Renal cortex interstitium (tissue), 15 donors: ENCODE measurements at places on chromosomes 4 and X. TPM values are rescaled to one million over a fixed set of nuclear protein-coding genes. Genes with fewer than 3 reads are reported as not detected.
A peak's percentile ranks its signal among the peaks of the same experiment; 100 is the strongest.

- no peak for DNase-seq
These were observed 244.1 kb upstream of the EDNRA start for GRCh38 chr4:147236806-147237205.

DNA sequence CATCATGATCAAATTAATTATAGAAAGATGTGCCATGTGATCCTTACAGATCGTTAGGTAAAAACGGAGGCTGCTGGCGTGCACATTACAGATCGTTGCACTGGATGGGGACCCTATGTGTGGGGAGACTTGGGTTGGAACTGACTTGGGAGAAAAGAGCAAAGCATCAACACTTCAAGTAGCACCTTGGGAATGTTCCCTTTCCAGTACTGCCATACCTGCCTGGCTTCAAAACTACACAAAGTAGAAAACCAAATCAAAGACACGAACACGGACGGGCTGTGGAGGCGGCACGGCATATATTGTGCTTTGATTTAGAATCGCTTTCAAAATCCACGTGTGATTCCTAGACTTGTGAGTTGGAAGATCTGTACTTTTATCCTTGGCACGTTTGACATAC, 898 bp downstream of the CMC4 start:
- DNase-seq: no peak

GRCh38 chr4:137559801-137560200, 27.5 kb upstream of the PCDH18 start:
- DNase-seq: no peak

Gene BRS3
- polyA plus RNA-seq: 0.07 TPM

GRCh38 chr4:144647095-144647561, 1.2 kb downstream of the HHIP start:
- DNase-seq: no peak

DNA sequence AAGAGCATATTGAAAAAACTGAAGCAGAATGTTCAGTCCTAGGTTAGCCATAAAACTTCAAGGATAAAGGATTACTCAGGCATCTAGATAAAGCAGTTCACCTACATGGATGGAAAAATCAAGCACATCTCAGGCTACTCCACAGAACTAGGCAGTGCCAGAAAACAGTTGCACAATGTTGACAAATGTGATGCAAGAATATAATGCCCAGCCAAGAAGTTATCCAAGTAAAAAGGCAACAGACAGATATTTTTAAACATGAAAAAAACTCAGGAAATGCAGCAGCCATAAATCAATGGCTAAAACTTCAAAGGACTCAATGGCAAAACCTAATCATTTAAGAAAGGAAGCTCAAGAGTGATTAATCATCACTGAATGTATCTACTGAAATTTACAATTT, 456.0 kb upstream of the FAM241A start:
- DNase-seq: no peak

GRCh38 chrX:20205927-20206708, 60.6 kb downstream of the RPS6KA3 start:
- DNase-seq: no peak

- DNase-seq: no peak
These were observed 20.9 kb upstream of the S100G start for GRCh38 chrX:16628946-16629595.

GRCh38 chrX:1307626-1308340, 28.8 kb upstream of the IL3RA start:
- DNase-seq: no peak

DNA sequence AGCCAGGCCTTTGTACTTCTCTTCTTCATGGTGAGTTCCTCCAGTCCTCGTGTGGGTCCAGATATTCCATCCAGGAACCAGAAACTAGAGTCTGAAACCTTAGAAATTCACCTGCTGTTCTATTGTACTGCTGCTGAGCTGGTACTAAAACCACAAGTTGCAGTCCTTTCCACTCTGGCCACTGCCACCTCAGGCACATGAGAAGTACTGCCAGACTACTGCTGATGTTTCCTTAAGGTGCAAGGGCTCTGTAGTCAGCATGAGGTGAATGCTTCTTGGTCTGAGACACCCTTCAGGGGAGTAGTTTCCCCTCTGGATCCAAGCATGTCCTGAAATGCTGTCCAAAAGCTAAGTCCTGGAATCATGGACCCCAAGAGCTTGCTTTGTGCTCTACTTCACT, 399.6 kb upstream of the CT83 start:
- DNase-seq: no peak

DNA sequence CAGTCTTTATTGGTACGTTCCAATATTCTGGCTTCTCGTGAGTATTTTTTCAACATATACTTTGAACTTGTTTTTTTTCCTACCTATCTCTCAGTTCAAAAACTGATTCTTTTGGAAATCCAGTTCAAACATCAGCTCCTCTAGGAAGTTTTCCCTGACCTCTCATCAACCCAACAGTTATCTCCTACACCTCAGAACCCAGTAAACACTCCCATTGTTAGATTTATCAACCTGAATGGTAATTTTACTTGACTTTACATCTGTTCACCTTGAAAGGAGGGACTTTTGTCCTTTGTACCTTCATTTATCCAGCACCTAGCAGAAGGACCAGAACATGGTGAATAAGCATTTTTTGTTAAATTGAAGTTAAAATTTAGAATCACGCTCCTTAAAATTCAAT, 13.6 kb downstream of the CAMK2D start:
- DNase-seq: no peak

Gene CFP
- polyA plus RNA-seq: 1.5 TPM

DNA sequence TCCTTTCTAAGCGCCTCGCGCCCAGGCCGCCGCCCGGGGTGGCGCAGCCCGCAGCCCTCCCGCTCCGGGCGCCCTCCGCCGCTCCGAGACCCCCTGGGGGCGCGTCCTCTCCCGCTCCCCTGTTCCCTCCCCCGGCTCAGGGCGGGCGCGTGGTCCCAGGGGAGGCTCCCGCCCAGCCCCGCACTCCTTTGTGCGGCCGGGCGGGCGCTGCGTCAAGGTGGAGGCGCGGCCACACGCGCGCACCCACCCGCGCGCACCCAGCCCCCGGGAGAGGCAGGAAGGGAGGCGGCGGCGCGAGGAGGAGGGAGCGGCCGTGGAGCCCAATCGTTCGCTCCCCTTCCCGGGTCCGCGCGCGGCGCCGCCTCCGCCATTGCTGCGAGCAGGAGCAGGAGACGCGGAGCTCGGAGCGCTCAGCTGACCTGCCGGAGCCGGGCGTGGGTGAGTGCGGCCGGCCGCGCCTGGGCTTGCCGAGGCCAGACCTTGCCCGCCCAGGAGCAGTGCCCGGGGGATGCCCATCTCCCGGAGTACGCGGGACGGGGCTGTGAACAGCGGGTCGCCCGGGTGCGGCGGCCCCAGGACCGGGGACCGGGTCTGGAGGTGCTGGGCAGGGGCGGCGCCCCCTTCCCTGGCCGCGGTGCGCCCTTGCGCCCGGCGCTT, at the start of gene NSG1:
Gene NSG1, plus strand, starts transcription at position 367 of the 657 bp plus-strand sequence. CDS start 528 bp downstream, outside the sequence.
- DNase-seq: no peak

Gene SSX1
- polyA plus RNA-seq: not detected

- no peak for DNase-seq
These were observed 2.9 kb upstream of the LONRF3 start for GRCh38 chrX:118971552-118971951.

Gene AKAP4
- 0.11 TPM for polyA plus RNA-seq

GRCh38 chrX:49155243-49155899, 7.2 kb upstream of the MAGIX start:
- peak; percentile 55 for DNase-seq

Gene MAGEA2B
- not detected for polyA plus RNA-seq

Gene NCAPG
- polyA plus RNA-seq: 23.4 TPM

Gene SFRP2
- 16.9 TPM for polyA plus RNA-seq

- DNase-seq: no peak
These were observed 192.2 kb upstream of the HS3ST1 start for GRCh38 chr4:11620861-11621260.
